ENCODE measurements at places on chromosomes 5 and 9.

GRCh38 chr9:17635115-17635890 lies 56.4 kb downstream of the SH3GL2 start:
- H3K4me3 ChIP-seq = no peak overlapping the region
- H3K27me3 ChIP-seq = no peaks in the 10 kb centered on the region
- DNase-seq = no peak
- no peak overlapping the region for H3K27ac ChIP-seq
- no peaks in the 10 kb centered on the region for H3K4me1 ChIP-seq
- H3K36me3 ChIP-seq = no peaks in the 10 kb centered on the region

- no peaks in the 10 kb centered on the region for H3K27me3 ChIP-seq
- peak; percentile 25 for DNase-seq
- H3K27ac ChIP-seq = peak overlapping the region; percentile 87
- H3K4me3 ChIP-seq = peak overlapping the region; percentile 60
Measured at GRCh38 chr9:70398145-70398556, 16.3 kb downstream of the KLF9 start.

- no peak overlapping the region for H3K4me3 ChIP-seq
- DNase-seq = no peak
- H3K27ac ChIP-seq = no peak overlapping the region
- no peaks in the 10 kb centered on the region for H3K4me1 ChIP-seq
Measured at GRCh38 chr9:76101491-76101890, 211.0 kb downstream of the PCSK5 start.

- no peaks in the 10 kb centered on the region for H3K36me3 ChIP-seq
- no peak overlapping the region for H3K27ac ChIP-seq
- peaks cover 26% of the 10 kb centered on the region for H3K27me3 ChIP-seq
- H3K4me3 ChIP-seq = no peak overlapping the region
- H3K4me1 ChIP-seq = no peaks in the 10 kb centered on the region
Measured at GRCh38 chr5:172302047-172302710, 18.6 kb upstream of the UBTD2 start.

DNA sequence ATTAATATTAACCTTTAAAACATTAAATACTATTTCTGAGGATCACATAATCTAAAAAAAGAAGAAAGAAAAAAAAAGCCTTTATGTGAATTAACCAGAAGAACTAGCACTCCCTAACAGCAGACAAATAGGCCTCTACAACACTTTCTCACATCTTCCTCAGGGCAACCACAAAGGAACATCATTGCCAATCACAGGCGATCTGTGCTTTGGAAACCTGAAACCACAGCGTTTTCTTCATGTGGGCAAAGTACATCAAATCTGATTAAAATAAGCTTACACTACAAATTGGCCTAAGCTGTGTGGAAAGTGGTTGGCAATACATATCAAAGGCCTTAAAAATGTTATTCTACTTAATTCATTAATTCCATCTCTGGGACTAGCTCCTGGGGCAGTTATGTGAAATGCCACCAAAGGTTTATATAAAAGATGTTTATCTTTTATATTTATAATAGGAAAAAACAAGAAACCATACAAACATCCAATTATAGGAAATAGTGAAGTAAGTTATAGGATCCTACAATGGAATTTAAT lies 184.8 kb upstream of the TBCA start:
- no peak for DNase-seq
- no peak overlapping the region for H3K4me3 ChIP-seq
- no peak overlapping the region for H3K27ac ChIP-seq
- H3K36me3 ChIP-seq = no peaks in the 10 kb centered on the region
- H3K4me1 ChIP-seq = peaks cover 13% of the 10 kb centered on the region

DNA sequence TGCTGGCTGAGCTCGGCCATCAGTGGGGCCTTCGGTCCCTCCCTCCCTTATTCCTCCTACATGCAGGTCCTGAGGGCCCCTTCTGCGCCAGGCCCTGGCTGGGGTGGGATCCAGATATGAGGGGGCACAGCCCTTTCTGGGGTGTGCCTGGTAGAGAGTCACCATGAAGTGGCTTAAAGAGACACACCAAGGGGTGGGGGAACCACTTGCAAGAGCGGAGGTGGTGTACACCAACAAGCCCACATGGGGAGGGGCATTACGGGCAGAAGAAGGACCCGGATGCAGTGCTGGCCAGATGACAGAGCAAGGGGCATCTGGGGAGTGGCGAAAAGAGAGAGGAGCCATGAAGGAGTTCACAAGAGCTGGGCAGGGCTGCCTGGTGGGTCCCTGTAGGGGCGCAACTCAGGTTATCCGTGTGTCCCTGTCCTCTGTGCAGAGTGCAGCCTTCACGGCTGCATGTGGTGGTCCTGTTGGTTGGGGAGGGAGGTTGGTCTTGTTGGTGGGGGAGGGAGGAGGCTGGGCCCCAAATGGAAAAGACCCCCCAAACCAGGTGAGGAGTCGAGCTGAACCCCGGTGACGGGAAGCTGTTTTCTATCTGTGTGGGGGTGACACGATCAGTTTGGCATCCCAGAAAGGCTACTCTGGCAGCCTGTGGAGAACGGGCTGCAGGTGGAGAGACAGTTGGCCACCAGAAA lies 158.1 kb downstream of the DAB2IP start:
- no peaks in the 10 kb centered on the region for H3K4me1 ChIP-seq
- no peak overlapping the region for H3K4me3 ChIP-seq
- no peak overlapping the region for H3K27ac ChIP-seq
- no peaks in the 10 kb centered on the region for H3K36me3 ChIP-seq

GRCh38 chr5:67176936-67177335 lies 19.7 kb downstream of the CD180 start:
- peaks cover 1% of the 10 kb centered on the region for H3K36me3 ChIP-seq
- no peak overlapping the region for H3K27ac ChIP-seq
- H3K27me3 ChIP-seq = no peaks in the 10 kb centered on the region
- H3K4me1 ChIP-seq = peaks cover 21% of the 10 kb centered on the region

GRCh38 chr5:14276380-14276779 lies 133.2 kb downstream of the TRIO start:
- no peaks in the 10 kb centered on the region for H3K4me1 ChIP-seq
- DNase-seq = no peak
- H3K27ac ChIP-seq = no peak overlapping the region

DNA sequence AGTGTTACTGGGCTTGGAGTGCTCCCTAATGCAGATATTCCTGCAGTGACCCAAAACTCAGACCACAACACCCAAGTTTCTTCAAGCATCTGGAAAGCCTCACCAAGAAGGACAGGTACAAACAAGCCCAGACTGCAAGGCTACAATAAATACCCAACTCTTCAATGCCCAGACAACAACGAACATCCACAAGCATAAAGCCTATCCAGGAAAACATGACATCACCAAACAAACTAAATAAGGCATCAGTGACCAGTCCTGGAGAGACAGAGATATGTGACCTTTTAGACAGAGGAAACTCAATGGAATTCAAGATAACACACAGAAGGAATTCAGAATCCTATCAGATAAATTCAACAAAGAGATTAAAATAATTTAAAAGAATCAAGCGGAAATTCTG lies 605.6 kb downstream of the PDE4D start:
- no peak for DNase-seq
- H3K4me3 ChIP-seq = no peak overlapping the region
- H3K27me3 ChIP-seq = peaks cover 15% of the 10 kb centered on the region
- H3K4me1 ChIP-seq = no peaks in the 10 kb centered on the region

DNA sequence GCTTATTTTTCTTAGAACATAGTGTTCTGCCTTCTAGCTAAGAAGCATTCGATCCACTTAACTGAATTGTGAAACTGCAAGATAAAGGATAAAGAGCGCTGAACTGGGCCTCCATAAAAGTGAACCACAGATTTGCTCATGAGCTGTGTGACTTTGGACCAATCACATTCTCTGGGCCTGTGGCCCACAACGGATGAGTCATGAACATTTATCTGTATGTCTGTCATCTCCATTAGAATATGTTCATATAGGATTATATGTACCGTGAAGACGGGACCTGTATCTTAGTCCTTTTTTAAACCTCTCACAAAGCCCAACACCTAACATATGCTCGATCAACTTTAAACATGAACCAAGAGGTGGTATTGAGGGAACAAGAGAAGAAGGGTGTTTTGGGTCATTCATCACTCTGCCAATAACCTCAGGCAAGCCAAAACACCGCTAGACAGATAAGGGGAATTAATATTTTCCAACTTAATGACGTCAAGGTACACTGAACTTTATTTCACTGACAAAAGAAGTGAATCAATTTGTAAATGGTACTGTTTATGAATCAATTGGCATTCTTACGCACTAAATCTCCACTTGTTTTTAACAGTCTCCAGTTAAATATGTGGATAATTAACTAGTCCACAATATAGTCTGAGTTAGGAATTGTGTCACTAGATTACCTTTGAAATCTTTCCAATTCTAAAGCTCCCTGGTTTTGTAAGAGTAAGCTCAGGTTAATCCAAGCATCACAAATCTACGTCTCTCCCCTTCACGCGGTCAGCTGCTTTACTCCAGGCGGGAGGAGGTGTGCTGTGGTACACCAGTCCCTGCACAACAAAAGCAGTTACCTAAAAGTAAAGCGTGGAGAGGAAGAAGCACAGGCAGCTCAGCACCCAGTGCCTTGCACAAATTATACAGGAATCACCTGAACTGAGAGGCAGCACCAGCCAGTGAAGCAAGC lies 1.6 kb downstream of the TMEM245 start:
- H3K4me3 ChIP-seq = peak overlapping the region; percentile 88
- DNase-seq = no peak
- peaks cover 15% of the 10 kb centered on the region for H3K36me3 ChIP-seq
- peak overlapping the region; percentile 61 for H3K27ac ChIP-seq
- H3K27me3 ChIP-seq = no peaks in the 10 kb centered on the region
- H3K4me1 ChIP-seq = peaks cover 51% of the 10 kb centered on the region

DNA sequence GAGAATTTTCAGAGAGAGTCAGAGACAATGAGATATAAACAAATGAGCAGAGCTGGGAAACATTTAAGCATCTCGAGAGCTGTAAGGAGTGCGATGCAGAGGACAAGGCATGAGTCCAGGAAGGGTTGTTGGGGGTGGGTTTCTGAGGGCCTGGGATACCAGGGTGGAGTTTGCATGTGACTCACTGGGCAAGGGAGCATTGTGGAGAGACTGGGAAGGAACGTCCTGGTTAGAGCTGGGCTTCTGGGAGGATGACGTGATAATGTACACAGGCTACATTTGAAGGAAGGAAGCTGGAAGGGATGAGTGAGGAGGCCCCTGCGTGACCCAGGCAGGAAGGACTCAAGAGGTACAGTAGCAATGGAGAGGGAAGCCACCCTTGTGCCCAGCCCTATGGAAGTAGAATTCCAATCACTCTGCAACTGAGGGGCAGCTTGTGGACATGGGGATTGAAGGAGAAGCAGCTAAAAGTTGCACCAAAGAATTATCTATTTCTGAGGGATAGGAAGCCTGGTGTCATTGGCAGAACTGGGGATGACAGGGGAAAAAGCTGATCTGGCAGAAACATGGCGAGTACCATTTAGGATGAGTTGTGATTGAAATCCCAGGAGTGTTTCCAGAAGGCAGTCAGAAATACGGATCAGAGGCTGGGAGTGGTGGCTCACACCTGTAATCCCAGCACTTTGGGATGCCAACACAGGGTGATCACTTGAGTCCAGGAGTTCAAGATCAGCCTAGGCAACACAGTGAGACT lies 59.3 kb upstream of the AFAP1L1 start:
- peaks cover 3% of the 10 kb centered on the region for H3K36me3 ChIP-seq
- no peak for DNase-seq
- H3K27ac ChIP-seq = no peak overlapping the region

DNA sequence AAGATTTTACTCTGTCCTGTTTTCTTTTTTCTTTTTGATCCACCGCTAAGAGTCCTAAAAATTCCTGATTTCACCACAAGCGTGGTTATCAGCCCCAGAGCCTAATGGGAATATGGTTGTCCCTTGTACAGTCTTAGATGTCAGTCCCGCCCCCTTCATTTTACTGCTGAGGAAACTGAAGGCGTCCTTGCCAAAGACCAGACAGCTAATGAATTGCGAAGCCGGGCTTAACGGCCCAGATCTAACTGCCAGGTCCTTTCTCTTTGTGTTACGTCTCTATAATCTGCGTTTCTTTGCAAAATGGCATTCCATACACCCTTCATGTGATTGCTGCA lies 497 bp downstream of the NSA2 start:
- peaks cover 43% of the 10 kb centered on the region for H3K36me3 ChIP-seq
- DNase-seq = no peak
- H3K4me1 ChIP-seq = peaks cover 26% of the 10 kb centered on the region
- H3K4me3 ChIP-seq = peak overlapping the region; percentile 100
- H3K27me3 ChIP-seq = no peaks in the 10 kb centered on the region
- peak overlapping the region; percentile 97 for H3K27ac ChIP-seq

- H3K4me1 ChIP-seq = peaks cover 7% of the 10 kb centered on the region
- H3K27me3 ChIP-seq = no peaks in the 10 kb centered on the region
- peaks cover 9% of the 10 kb centered on the region for H3K36me3 ChIP-seq
Measured at GRCh38 chr9:112050544-112051475, 124.3 kb downstream of the SUSD1 start.

GRCh38 chr9:100052375-100052774 lies 46.4 kb downstream of the ERP44 start:
- peaks cover 12% of the 10 kb centered on the region for H3K4me1 ChIP-seq
- DNase-seq = no peak
- H3K27ac ChIP-seq = no peak overlapping the region
- no peaks in the 10 kb centered on the region for H3K27me3 ChIP-seq
- H3K4me3 ChIP-seq = no peak overlapping the region
- H3K36me3 ChIP-seq = peaks cover 17% of the 10 kb centered on the region

DNA sequence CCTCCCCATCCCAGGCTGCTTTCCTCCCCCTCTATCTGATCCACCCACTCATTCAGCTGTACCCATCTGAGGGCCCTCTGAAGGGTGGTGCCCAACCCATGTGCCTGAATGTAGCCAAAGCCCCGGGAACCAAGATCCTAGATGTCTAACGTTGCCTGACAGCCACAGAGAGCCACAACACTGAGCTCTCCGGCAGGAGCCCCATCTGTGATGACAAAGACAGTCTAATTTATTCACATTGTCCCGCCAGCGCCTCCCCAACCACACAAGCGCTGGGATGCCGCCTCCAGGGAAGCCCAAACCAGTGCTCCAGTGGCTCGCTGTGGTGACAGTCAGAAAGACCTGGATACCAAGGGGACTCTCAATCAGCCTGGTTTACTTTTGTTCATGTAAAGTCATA lies 8.4 kb downstream of the IGFBPL1 start:
- H3K4me1 ChIP-seq = no peaks in the 10 kb centered on the region
- no peak overlapping the region for H3K4me3 ChIP-seq
- no peak for DNase-seq
- peaks cover 58% of the 10 kb centered on the region for H3K27me3 ChIP-seq
- no peak overlapping the region for H3K27ac ChIP-seq
- peaks cover 2% of the 10 kb centered on the region for H3K36me3 ChIP-seq

GRCh38 chr5:133240425-133241091 lies 188.7 kb downstream of the HSPA4 start:
- H3K27me3 ChIP-seq = peaks cover 22% of the 10 kb centered on the region
- H3K4me3 ChIP-seq = no peak overlapping the region
- DNase-seq = no peak
- H3K4me1 ChIP-seq = no peaks in the 10 kb centered on the region
- no peaks in the 10 kb centered on the region for H3K36me3 ChIP-seq

All from central memory CD8-positive, alpha-beta T cell (primary cell).